ENCODE measurements at places on chromosomes 5 and 9.

DNA sequence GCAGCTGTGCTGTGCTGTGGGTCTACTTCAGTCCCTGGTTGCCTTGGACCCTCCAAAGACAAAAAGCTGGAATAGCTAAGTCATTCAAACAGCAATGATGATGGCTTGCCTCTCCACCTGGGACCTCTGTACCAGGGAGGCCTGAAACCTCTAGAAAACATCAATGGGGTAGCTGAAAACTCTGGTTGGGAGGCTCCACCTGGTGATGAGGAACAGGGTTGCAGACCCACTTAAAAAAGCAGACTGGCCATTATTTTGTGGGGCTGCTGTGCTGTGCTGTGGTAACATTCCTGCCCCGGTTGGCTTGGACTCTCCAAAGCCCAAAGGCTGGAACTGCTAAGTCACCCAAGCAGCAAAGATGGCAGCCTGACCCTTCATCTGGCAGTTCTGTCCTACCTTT is 839.3 kb upstream of the ARRDC3 start:
- no peak for DNase-seq

GRCh38 chr9:126777733-126778132 is 27.1 kb upstream of the ZBTB43 start:
- no peak for DNase-seq

- DNase-seq, result no peak
Measured at GRCh38 chr9:109335121-109335520, 14.3 kb upstream of the EPB41L4B start.

DNA sequence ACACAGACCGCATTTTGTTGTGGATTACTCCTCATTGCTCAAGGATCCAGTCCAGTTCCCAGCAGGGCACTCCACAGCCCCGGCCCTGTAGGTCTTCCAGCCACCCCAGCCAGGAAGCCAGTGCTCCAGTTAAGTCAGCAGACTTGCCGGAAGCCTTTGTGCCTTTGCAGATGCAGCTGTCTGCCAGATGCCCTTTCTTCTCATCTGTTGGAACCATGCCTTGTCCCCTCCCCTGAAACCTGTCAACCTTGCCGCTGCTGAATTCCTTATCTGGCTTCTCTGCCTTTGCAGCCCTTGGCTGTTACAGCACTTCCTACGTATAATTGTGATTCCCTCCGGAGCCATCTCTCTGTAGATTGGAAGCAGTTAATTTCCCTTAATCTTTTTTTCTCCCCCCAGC is 28.4 kb downstream of the PSAT1 start:
- no peak for DNase-seq

- no peak for DNase-seq
Measured at GRCh38 chr5:38795986-38796741, 49.6 kb upstream of the OSMR start.

DNA sequence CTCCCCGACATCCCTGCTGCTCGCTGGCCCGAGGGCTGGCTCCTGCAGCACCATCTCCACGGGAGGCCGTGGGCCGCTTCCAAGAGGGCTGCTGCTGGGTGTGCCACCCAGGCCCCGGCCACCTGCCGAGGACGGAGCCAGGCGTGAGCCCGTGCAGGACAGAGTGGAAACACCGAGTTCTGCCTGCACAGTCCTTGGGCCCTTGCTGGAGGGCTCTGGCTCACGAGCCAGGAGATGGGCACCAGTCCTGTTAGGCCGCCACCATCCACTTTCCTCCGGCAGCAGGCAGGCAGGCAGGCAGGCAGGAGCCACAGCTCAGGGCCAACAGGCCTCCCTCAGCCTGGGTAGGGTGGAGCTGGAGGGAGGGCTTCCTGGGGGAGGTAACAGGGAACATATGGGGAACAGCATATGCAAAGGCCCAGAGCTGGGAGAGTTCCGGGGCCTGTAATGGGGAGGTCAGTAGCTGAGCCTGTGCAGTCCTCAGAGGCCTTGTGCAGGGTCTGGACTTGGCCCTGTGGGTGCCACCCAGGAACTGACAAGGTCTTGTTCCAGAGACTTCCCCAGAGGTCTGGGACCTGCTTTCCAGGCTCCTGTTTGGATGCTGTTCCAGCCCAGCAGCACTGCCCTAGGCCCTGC is 31.9 kb downstream of the RXRA start:
- no peak for DNase-seq

DNA sequence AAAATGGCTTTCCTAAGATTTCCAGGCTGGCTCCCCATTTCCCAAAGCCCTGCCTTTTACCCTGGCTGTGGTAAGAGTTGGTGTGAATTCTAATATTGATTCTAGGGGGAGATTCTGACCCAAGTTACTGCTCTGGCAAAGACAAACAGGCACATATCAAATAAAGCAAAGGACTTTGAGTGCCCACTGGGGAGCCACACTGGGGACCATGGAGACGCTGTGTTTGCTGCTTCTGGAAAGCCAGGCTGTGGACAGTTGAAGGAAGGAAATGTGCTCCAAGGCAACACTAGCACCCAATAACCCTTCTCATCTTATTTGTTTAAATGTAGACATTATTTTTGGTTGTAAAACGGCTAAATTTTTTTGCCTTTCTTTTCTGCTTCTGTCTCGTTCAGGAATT is 78.7 kb downstream of the SNCAIP start:
- no peak for DNase-seq

GRCh38 chr5:59562756-59563389 is 330.7 kb downstream of the PDE4D start:
- no peak for DNase-seq

DNA sequence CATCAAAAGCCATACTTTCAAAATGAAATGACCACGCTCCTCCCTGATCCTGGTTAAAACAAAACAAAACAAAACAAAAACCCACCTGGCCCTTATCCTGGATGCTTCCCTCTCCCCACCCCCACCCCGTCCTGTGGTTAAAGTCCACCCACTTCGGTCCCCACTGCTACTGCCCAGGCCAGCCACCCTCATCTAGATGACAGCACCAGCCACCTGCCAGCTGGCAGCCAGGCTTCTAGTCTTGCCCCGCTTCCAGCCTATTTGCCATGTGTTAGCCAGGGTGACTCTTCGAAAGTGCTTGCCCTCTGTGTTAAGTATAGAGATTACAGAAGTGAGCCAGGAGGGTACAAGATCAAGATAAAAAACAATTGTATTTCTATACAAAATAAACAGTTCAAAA is 27.5 kb upstream of the NCS1 start:
- DNase-seq, result no peak

DNA sequence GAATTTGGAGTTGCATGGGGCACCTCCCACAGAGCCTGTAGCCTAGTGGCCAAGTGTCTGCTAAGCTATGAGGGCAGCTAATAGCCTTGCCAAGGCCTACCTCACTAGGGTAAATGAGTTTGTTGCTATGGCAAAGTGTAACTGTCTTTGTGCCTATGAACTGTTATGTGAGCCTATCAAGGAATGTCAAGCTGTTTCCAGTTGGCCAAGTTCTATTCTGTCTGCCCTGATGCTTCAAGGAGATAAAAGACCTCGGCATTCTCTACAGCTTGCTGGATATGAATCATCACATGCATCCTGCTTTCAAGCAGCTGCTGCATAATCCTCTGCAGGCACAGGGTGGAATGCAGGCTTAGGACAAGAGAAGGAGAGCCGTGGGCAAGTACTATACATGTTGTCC is 69.8 kb upstream of the CCDC112 start:
- no peak for DNase-seq

DNA sequence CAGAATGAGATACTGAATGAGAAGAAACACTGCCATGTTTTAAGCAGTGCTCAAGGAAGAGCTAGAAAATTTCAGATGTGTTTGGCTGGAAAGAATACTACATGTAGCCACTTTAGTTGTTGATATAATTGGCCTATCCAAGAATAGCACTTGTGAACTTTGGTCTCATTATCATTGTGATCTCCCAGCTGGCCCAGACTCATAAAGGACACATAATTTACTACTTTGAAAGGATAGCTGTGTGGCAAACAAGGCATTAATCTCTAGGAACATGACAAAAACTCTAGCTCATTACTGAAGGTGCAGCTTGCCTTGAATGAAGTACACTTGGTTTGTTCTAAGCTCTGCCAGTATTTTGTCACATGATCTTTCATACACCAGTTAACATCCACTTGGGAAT is 356.3 kb downstream of the CSNK1G3 start:
- DNase-seq, result no peak

- DNase-seq, result no peak
Measured at GRCh38 chr9:91170951-91171350, 190.8 kb downstream of the AUH start.

GRCh38 chr5:27008604-27009539 is 29.5 kb downstream of the CDH9 start:
- no peak for DNase-seq

DNA sequence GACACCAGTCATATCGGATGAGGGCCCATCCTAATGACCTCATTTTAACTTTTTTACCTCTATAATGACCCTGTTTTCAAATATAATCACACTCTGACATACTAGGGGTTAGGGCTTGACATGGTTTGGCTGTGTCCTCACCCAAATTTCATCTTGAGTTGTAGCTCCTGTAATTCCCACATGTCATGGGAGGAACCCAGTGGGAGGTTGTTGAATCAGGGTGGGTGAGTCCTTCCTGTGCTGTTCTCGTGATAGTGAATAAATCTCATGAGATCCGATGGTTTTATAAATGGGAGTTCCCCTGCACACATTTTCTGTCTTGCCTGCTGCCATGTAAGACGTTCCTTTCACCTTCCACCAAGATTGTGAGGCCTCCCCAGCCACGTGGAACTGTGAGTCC is 71.8 kb downstream of the THBS4 start:
- no peak for DNase-seq

- DNase-seq, result no peak
Measured at GRCh38 chr5:87752362-87752761, 339.6 kb upstream of the CCNH start.

DNA sequence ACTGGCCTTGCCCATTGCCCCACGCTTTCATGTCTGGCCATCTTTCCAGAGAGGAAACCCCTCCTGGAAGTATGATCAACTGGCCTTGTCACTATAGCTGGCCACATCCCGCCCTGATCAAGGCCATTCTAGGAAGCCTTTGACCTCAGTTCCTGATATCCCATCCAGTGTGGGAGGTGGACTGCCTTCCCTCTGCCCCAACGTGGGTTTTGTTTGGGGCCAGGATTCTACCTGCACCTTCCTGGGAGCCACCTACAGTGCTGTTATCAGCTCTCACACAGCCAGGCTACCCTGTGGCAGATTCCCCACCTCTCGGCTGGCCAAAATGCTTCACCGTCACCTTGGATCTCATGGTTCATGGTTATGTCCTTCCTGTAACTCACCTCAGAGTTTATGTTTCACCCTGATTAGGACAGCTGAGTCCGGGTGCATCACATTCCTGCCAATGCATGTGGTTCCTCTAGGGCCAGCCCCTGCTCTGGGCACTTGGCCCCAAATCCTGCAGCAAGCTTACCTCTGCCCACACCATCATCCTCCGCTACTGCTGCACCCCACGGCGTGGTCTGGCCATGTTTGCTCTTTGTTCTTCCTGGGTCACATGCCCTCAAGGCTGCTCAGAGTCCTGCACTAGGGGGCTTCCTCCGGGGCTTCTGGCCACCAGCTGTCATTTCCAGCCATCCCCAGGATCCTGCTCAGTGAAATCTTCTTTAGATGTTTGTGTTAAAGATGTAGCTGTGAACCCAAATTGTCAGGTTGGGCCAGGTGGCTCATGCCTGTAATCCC is 24.2 kb upstream of the S1PR3 start:
- no peak for DNase-seq

DNA sequence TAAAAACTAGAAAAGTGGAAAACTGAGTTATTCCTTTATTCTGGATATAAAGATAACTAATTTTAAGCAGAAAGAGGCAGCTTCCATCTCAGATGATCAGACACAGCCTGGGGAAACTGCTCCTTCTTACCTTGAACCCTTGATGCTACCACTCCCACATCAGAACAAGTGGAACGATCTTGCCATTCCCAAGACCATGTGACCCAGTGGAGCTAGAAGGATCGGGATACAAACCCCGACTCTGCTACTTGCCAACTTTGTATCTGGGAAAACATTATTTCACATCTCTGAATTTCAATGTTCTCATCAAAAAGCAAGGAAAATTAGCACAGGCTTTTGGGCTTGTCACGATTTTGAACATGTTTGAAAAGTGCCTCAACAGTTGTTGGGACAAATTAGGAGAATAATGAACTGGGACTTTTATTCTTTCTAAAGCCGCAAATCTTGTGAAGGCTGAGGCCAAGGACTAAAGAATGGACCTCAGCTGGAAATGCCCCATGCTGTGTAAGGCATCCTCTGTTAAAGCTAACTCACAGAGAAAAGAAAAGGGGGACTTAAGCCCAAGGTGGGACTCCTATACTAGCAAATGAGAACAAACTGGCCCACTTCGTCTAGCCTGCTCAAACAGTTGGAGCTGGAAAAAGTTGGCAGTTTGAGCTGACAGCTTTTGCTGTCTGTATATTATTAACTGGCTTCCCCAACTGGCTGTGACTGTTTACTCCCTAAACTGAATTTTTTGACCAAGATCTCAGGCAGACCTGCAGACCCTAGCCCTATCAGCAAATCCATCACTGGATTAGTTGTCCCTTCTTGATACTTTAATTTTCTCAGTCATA is 552.3 kb downstream of the EFNA5 start:
- no peak for DNase-seq

DNA sequence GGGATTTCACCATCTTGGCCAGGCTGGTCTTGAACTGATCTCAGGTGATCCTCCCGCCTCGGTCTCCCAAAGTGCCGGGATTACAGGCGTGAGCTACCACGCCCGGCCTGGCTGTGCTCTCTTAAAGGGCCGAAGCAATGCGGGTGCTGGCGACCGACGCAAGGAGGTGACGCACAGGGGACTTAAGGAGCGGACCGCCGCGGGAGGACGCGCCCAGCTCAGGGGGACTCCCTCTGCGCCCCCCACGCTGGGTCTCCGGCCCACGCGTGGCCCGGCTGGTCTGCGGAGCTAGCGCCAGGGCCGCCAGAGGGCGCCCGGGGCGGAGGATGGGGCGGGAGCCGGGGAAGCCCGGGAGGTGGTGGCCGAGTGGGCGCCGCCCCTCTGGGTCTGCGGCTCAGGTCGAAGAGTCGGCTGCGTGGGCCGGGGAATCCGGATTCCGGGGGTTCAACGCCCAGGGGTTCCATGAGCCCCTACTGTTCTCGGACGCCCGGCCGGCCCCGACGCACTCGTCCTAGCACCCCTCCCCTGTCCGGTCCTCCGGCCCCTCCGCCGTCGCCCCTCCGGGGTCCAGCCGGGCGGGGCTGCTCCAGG is 502 bp upstream of the CERCAM start:
- peak; percentile 32 for DNase-seq

- no peak for DNase-seq
Measured at GRCh38 chr5:73693573-73694061, 67.6 kb downstream of the ARHGEF28 start.

DNA sequence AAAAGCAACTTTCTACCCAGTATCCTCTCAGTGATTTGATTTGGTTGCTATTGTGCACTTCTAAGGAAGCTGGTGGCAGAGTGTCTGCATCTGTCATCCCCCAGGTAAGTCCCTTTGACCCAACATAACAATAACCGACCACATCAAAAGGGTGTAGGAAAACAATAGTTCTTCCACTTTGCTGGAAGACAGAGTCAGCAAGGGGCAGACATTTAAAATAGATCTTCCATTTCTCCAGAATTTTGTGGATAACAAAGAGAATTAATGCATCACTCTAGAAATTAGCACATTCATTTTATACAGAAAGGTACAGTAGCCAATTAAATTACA is 177.5 kb downstream of the EBF1 start:
- DNase-seq, result no peak
